Heart right ventricle (tissue), 16 donors: ENCODE measurements at places on chromosomes 2 and 18. TPM values are rescaled to one million over a fixed set of nuclear protein-coding genes. Genes with fewer than 3 reads are reported as not detected.
A peak's percentile ranks its signal among the peaks of the same experiment; 100 is the strongest.

DNA sequence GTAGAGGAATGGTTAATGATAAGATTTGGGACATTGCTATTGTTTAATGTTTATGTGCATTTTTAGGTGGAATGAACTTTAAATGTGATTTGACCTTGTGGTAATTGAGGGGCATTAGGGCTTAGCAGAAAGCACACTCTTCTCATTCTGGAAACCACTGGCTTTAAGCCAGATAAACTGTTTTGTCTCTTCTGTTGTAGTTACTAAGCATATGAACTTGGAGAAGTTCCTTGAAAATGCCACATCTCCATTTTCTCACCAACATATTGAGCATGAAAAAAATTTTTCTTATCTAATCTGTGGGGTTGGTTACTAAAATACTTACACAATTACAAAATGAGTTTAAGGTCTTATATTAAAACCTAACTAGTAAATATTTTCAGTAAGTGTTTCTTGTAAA is 70.8 kb upstream of the FSHR start:
- no peak for DNase-seq

GRCh38 chr2:2586068-2586776 is 255.1 kb upstream of the MYT1L start:
- DNase-seq = no peak

DNA sequence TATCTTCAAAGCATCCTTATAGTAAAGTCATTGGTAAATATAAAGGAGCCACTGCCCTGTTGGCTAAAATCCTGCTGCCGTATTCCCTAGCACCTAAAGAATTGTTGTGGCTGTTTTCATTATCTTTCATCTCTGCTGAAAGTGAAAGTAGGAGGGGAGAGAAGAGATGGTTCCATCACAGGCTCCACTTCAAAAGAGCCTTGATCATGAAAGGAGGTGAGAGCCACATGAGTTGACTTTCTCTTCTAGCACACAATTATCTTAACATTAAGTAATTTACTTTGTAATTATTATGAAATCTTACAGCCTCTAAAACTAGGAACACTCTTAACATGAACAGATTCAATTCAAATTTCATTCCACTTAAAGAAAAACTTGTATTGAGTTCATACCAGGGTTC is 1050.9 kb upstream of the LRRTM1 start:
- DNase-seq = no peak

DNA sequence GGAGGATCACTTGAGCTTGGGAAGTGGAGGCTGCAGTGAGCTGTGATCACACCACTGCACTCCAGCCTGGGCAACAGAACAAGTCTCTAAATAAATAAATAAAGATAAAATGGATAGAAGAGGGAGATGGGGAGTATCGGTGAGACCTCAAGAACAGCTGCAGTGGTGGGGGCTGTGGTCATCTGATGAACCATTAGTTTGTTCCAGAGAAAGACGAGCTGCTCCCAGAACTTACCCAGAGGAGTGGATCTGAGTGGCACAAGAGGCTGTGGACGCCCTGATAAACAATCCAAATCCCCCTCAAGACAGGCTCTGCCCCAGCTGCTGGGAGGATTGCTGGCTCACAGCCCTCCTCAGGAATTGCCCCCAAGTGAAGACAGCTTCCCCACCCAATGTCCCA is 26.7 kb downstream of the TMEM127 start:
- DNase-seq = no peak

C2orf68 gene
- 14.2 TPM for polyA plus RNA-seq

- no peak for DNase-seq
Observed at GRCh38 chr18:49170925-49171505, 220.2 kb upstream of the SMAD7 start.

DNA sequence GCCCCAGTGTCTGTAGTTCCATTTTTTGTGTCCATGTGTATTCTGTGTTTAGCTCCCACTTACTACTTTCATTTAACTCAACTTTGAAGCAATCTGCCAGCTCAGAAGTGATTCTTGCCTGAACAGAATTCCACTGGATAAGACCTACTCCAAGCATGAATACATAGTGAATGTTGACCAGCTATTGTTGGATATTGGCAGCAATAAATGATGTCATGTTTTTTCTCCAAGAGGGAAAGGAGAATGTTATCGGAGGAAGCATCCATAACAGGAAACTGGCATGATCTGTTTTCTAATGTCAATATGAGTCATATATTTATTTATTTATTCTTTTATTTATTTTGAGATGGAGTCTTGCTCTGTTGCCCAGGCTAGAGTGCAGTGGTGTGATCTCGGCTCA is 36.8 kb upstream of the TRAPPC8 start:
- DNase-seq = no peak

UGT1A8 gene
- not detected for polyA plus RNA-seq

SNX17 gene
- polyA plus RNA-seq = 32.4 TPM

HADHA gene
- polyA plus RNA-seq = 192 TPM

GRCh38 chr2:74198023-74198460 is 373 bp upstream of the MTHFD2 start:
- DNase-seq = no peak

UGT1A4 gene
- not detected for polyA plus RNA-seq

- DNase-seq = no peak
Observed at GRCh38 chr2:238599549-238600505, 173.1 kb downstream of the ASB1 start.

SERPINB3 gene
- not detected for polyA plus RNA-seq

DNA sequence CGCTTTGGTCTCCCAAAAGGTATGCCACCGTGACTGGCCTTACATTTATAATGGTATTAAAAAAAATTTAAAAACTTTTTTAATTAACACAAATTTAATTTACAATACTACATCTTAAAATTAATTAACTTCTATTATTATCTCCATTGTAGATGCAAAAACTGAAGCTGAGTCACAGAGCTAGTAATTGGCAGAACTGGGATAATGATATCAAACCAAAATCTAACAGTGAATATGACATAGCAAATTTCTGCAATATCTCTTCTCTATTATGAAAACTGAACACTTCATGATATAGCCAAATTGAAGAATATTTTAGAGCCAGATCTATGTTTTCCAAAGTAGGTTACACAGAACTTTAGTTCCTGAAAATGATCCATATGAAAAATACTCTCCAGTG is 66.4 kb upstream of the CHAC2 start:
- DNase-seq = no peak

CCDC74A gene
- 1.6 TPM for polyA plus RNA-seq

DNA sequence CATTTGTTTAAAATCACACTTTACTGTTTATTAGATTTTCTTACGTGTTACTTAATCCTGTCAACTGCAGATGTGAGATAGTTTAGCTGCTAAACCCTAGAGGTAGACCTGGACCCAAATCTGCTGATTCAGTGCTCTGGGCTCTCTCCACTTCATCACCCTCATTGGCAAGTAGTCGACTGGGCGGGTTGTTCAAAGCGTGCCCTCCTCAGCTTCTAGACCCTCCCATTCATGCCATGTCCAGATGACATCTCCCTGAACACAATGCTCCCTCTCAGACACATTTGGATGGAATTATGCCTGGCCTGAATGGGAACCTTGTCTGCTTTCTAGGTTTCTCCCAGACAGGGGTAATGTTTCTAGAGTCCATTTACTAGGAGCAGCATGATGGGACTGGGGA is 43.7 kb downstream of the RPIA start:
- DNase-seq = no peak

GRCh38 chr2:121617042-121617599 is 32.1 kb downstream of the CLASP1 start:
- DNase-seq = no peak

CDH7 gene
- polyA plus RNA-seq = not detected

MBD1 gene
- polyA plus RNA-seq = 29.5 TPM

CIB4 gene
- not detected for polyA plus RNA-seq

ANKRD30BL gene
- not detected for polyA plus RNA-seq

DNA sequence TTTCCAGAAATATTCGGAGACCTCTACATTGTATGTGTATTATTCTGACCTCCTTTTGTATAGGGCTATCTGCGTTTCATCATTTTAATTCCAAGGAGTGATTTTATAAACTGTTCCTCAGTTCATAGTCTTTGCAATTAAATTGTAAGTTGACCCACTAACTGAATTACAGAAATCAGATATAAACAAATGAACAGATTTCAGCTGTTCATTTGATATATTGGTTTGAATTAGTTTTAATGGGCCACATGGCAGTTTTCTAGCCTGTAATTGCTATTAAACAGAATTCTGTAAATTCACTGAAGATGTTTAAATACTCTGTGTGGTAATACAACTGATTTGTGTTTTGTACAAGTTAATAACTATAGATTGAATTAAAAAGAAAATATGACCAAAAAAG is 346.4 kb upstream of the VWC2L start:
- DNase-seq = no peak

CFAP53 gene
- 0.44 TPM for polyA plus RNA-seq

- no peak for DNase-seq
Observed at GRCh38 chr18:3857544-3857943, 407.6 kb downstream of the TGIF1 start.

UGT1A5 gene
- not detected for polyA plus RNA-seq

GRCh38 chr2:85695121-85695520 is 963 bp downstream of the GNLY start:
- DNase-seq = no peak

GRCh38 chr2:43199492-43200488 is 26.6 kb downstream of the ZFP36L2 start:
- no peak for DNase-seq

DNA sequence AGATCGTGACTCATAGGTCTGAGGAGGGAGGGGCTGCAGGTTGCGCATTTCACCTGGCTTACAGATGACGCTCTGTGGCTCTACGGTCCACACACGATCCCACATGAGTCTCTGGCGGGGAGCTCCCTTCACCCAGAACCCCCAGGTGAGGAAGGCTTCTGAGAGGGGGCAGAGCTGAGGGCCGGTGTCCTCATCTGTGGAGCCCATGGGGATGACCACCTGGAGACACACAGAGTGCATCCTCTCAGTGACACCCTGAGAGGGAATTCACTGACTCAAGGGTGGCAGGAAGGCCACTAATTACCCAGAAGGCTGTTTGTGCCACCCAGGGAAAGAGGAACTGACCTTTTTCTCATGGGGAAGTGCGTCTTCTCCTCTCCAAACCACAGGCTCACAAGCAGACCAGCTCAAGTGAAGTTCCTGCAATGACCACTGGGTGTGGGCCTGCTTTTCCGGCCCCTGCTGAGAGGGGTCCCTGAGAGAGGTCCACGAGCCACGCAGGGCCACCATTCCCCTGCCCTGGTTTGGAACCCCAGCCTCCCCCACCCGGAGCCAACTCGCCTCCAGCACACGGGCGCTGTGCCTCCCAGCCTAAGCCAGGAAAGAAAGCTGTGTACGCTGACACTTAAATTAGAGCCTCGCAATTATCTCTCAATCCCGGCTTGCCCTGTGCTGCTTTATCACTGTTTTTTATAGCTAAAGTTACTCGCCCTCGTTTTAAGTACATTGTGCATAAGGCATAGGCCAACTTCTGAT is 114.1 kb downstream of the BCL11A start:
- DNase-seq = peak; percentile 51

COL6A3 gene
- polyA plus RNA-seq = 116 TPM

GRCh38 chr18:76672627-76673026 is 149.7 kb upstream of the ZNF236 start:
- no peak for DNase-seq

DNA sequence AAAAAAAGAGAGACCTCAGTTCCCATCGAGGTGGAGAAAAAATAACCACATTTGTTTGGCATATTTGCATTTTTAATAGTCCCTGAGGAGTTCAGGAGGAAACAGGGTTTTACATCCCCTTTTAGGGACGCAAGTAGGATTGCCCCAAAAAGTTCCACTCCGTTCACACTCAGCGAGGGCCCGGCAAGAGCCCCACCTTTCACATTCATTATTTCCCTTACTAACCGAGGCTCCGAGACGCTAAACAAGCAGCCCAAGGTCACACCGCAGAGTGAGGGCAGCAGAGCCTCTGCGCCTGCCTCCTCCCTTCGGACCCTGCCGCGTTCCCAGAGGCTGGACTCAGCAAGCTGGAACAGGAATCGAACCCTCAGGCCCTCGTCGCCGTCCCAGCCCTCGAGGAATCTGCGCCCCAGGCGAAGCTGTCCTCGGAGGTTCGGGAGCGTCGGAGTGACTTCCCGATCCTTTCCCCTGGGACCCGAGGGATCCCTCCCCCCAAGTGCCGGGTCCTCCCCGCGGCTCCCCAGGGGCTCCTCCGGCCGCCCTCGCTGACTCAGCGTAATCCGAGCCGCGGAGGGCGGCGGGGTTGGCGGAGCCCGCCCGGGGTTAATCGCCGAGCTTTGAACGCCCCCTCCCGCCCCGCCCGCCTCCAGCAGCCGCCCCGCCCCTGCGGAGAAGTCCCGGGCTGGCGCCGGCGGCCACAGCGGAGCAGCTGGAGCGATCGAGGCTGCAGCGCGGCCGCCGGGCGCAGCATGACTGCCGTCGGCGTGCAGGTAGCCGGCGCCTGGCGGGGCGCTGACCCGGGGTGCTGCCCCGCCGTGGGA is at the start of gene TMEM37:
Gene TMEM37 (plus strand): TSS at position 700 of the 821 bp plus-strand sequence. CDS start 50 bp downstream, at position 750.
- DNase-seq = peak; percentile 76

DNA sequence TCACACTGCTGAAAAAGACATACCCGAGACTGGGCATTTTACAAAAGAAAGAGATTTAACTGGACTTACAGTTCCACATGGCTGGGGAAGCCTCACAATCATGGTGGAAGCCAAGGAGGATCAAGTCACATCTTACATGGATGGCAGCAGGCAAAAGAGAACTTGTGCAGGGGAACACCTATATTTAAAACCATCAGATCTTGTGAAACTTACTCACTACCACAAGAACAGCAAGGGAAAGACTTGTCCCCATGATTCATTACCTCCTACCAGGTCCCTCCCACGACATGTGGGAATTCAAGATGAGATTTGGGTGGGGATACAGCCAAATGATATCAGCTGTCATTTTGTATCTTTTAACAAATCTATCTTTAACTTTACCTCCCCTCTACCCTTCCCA is 251.1 kb upstream of the RASGRP3 start:
- no peak for DNase-seq

DNA sequence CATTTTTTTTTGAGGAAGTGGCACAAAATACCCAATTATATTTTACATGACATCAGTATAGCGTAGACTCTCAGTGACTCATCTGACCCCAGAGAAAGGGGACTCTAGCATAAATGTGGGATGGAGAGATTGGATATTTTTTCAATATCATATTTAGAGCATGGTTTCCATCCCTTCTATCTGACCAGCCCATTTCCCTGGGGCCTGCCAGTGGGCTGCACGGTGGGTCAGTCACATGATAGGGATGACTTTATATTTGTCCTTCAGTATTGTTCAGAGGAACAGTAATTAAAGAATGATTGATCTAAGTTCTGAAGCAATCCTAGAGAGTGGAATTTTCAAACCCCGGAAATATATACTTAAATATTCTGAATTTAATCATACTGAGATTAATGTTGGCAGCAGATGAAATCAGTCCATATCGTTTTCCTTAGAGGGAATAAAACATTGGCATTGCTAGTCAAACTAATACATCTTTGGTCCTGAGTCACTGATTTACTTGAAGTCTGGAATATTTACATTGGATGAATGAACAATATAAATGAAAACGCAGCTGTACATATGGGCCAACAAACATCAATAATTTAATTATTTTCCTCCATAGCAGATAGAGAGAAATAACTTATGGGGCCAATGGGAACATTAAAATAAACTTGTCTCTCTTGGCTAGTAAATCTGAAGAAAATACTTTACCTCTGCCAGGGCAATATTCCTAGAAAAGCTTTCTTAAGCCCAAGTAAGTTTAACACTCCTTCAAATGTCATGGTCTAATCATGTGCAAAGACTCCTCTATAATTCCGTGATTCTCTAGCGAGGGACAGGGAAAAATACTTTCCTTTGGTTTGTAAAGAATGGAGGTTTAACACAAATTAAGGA is 563.6 kb upstream of the PKDCC start:
- no peak for DNase-seq

- peak; percentile 21 for DNase-seq
Observed at GRCh38 chr2:121903037-121903689, 147.7 kb downstream of the TSN start.

SPC25 gene
- 0.10 TPM for polyA plus RNA-seq
